ENCODE measurements at places on chromosomes 5 and 9. TPM values are rescaled to one million over a fixed set of nuclear protein-coding genes. Genes with fewer than 3 reads are reported as not detected.

SHOC1 gene
- total RNA-seq = not detected

STOML2 gene
- 60.9 TPM for total RNA-seq

EQTN gene
- total RNA-seq = not detected

LAMC3 gene
- total RNA-seq = 14.3 TPM

SCAMP1 gene
- 11.1 TPM for total RNA-seq

PDCD1LG2 gene
- total RNA-seq = 0.55 TPM

C7 gene
- total RNA-seq = 104 TPM

SH2D3C gene
- 3.1 TPM for total RNA-seq

CCL27 gene
- total RNA-seq = not detected

ADAMTSL2 gene
- total RNA-seq = 9.2 TPM

AFAP1L1 gene
- total RNA-seq = 6.6 TPM

ALG2 gene
- total RNA-seq = 32.6 TPM
